Activated T-helper 1 cell treated with anti-CD3 and anti-CD28 coated beads, Interleukin-2, amount 50 U/mL, for 16 hours (primary cell): ENCODE measurements at places on chromosomes 4 and X.

DNA sequence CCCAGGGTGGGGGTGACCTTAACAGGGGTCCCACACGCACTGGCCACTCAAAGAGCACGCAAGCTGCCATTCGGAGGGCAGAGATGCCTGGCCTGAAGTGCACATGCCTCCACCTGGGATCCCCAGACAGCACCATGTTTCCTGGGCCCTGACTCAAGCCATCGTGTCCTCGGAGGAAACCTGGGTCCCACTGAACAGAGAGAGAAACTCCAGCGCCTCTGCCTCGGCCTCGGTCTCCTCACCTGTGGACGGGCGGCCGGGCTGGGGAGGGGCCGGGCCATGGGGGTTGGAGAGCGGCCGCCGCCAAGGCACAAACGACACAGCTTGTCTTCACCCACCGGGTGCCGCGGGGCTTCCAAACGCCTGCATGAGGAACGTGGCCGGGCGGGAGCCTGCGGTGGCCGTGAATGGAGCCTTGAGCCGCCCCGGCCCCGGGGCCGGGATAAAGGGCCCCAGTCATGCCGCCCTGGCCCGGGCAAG, 30.0 kb upstream of the FGFR3 start:
- DNase-seq: no peak

DNA sequence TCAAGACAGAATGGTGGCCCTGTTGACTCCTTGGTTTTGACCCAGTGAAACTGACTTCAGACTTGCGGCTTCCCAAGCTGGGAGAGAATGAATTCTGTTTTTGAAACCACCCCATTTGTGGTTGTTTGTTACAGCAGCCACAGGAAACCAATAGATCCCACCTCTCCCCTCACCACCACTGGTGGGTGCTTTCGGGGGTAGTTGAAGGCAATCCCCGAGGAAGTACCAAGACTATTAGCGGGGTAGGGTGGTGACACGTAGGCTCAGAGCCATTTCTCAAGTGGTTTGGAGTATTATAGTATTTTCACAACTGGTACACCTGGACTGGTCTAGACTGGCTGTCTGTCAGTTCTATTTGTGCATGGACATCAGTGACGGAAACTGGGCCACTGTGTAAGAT, 189.1 kb upstream of the RBPJ start:
- no peak for DNase-seq

GRCh38 chrX:73581002-73581628, 18.1 kb downstream of the CHIC1 start:
- no peak for DNase-seq

GRCh38 chr4:176927664-176928063, 134.9 kb upstream of the VEGFC start:
- DNase-seq: no peak

GRCh38 chr4:6582889-6583490, 8.0 kb downstream of the MAN2B2 start:
- no peak for DNase-seq

DNA sequence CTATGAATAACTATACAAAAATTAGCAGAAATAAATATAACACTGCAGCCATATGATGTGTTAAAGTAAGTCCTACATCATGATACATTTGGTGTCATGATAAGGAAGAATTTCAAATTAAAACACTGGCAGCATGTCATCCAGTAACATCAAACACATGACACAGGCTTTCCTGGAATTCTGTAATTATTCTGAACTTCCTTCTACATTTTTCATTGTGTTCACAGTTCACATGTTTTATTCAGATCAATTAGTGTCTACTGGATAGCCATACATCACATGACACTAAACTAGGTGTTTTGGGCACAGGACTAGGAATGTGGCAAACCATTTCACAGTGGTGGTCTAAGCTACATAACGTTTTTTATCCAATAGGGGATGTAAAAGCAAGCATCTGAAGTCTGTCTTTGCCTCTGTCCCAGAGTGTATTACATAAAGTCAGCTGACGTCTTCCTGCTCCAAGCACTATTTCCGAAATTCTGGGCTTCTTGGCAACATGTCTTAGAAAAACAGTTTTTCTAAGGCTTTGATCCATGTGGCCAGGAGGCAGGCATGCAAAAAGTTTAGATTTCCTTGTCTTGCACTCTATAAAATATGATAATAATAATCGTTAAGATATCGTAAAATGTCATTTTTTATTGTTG, 707.9 kb downstream of the CENPC start:
- no peak for DNase-seq

- no peak for DNase-seq
Measured at GRCh38 chrX:19863857-19864223, 23.6 kb downstream of the SH3KBP1 start.
